Activated naive CD4-positive, alpha-beta T cell (primary cell): ENCODE measurements at places on chromosomes 2 and 18.

- no peak for DNase-seq
Measured at GRCh38 chr2:74502147-74502719, 2.8 kb upstream of the LBX2 start.

DNA sequence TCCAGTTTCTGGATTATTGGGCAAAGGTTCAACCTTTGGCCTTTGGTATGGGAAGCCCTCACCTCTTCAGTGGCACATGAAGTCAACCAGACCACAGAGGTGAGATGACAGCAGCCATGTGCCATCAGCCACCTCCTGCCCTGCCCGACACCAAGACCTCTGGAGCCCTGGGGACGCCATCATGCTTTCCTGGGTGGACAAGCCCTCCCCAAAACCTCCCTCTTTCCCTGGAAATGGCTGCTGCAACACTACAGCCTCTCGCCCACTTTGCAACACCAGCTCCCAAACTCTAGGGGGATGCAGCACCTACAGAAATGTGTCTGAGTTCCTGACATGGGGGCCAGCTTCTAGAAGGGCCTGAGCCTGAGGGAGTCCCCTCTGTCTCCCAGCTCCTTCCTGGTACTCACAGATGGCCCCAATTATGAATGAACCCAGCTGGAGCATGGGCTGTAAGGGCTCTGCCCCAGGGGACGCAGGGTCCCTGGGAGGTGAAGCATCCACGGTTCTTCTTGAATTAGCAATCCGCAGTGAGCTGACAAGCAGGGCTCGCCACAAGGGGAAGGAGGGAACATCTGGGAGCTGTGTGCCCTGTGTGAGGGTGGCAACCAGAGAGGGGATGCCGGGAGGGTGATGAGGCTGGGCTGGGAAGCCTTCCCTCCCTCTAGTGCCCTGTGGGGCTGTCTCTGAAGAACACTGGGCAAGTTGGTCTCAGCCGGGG lies 268.5 kb upstream of the HDAC4 start:
- no peak for DNase-seq

DNA sequence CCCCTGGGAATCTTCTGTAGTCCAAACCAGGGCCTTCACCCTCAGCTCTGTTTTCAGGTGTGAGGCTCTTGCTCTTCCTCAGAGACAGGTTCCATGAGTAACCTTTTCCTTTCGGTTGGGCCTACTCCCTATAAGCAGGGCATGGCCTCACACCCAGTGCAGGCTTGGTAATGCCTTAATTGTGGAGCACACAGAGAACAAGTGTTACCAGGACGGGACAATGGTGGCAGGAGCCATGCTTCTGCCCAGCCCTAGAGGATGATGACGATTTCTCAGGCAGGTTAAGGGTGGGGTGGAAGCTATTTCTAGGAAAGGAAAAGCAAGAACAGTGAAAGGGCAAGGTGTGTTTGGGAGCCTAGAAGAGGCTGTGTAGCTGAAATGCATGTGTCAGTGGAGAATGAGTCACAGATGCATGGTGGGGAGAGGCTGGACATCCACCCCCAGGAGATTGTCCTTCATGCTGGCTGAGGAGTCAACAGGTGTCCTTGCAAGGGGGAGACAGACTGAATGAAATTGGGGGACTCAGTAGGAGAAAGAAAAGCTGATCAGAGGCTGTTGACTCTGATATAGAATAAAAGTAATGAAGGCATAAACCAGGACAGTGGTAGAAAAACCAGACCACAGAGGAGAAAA lies 22.0 kb upstream of the SERPINB12 start:
- DNase-seq = no peak

- no peak for DNase-seq
Measured at GRCh38 chr2:146226077-146226476, 1618.8 kb upstream of the ACVR2A start.

GRCh38 chr2:181907057-181907456 lies 15.5 kb downstream of the ITPRID2 start:
- no peak for DNase-seq

DNA sequence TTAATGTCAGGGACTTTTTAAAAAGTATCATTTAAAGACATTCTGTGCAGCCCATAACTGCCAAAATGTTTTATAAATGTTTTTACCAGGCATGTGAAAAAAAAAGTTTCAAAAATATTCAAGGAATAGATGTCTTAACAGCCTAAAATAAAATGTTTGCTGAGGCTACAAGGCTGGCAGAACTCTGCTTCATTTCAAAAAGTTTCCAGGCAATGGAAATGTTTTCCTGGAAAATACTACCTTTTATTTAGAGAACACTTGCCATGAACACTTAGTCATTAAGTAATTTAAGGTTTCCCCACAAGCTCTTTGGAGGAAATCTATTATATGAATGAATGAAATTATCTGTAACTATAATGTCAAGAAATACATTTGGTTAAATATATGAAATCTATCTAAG lies 68.8 kb downstream of the THADA start:
- no peak for DNase-seq

- no peak for DNase-seq
Measured at GRCh38 chr2:218431878-218432277, 13.0 kb downstream of the VIL1 start.

GRCh38 chr2:181780047-181780651 lies 99.8 kb upstream of the NEUROD1 start:
- DNase-seq = no peak

DNA sequence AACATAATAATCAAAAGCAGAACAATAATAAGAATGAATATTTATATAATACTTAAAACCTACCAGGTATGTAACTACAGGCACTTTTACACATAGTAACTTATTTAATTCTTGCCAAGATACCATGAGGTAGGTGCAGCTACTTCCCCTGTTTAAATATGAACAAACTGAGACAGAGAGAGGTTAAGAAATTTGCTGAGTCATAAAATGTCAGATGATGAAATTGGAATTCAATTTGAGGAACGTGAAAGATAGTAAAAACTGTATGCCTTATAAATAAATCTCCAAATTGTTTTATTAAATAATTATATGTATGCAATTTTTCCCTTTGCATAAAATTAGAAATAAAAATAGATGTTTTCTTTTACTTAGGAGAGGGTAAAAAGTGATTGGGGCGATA lies 1103.3 kb upstream of the NRXN1 start:
- DNase-seq = no peak
